Stimulated activated CD4-positive, alpha-beta T cell treated with anti-CD3 and anti-CD28 coated beads, Interleukin-15, amount 100 ng/mL, for 48 hours (primary cell): ENCODE measurements at places on chromosomes 11 and 22.

DNA sequence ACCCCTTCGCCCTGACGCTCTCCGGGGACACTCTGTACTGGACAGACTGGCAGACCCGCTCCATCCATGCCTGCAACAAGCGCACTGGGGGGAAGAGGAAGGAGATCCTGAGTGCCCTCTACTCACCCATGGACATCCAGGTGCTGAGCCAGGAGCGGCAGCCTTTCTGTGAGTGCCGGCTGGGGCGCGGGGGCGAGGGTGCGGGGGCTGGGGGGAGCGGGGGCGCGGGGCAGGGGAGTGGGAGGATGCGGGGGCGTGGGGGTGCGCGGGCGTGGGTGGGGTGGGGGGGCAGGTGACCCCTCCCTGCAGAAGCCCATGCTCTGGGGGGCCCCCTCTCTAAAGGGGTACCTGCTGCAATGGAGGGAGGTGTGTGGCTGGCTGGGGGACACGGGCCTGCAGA, 51.4 kb downstream of the LRP5 start:
- no peak for DNase-seq

DNA sequence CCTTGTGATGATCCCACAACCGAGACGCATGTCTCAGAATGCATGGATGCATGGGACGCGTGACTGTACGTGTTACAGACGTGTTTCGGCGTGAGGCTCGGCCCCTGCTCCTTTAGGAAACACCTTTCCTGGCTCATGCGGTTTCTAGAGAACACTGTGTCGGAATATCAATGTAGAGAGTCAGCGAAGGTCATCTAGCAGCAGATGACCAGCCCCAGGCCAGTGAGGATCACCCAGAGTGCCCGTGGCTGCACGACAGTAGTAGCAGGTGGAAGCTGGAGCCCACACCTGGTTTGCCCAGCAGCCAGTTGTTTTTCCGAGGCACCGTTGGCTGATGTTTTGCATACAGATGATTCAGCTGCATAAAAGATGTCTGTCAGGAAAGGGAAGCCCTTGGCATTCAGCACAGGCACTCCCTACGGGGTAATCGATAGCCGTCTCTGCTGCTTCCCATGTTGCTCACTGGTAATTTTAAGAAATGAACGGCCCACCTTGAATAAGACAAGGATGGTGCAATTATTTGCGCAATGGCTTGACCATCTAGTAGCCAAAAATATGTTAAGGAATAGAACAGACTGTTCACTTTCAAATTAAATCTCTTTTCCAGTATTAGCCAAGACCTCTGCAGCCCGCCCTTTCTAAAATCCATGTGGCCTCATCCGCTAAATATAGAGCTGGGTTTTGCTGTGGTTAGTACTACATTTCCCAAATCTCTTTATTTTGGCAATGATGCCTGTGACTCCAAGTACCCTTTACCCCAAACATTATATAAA, 1.1 kb upstream of the CLTCL1 start:
- DNase-seq: no peak

GRCh38 chr22:42726811-42727210, 6.1 kb upstream of the A4GALT start:
- DNase-seq: no peak

DNA sequence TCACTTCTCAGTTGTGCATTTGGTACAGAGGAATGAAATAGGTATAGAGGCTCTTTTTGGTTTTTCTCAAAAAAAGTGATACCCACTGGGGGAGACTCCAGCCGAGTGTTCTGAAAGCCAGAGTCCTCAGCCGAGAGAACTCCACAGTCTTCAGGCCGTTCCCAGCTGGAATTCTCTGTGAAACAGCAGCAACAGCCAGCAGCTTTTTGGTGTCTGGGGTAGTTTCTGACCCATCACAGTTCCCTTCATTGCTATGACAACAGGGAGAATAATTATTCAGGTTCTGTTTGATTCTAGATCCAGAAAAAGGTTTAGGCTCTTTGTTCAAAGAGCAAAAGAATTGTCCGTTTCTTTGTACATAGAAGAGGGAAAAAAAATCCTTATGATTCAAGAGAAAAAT, 84.6 kb downstream of the C22orf31 start:
- no peak for DNase-seq

GRCh38 chr11:113167599-113167998, 146.8 kb upstream of the TTC12 start:
- DNase-seq: no peak

DNA sequence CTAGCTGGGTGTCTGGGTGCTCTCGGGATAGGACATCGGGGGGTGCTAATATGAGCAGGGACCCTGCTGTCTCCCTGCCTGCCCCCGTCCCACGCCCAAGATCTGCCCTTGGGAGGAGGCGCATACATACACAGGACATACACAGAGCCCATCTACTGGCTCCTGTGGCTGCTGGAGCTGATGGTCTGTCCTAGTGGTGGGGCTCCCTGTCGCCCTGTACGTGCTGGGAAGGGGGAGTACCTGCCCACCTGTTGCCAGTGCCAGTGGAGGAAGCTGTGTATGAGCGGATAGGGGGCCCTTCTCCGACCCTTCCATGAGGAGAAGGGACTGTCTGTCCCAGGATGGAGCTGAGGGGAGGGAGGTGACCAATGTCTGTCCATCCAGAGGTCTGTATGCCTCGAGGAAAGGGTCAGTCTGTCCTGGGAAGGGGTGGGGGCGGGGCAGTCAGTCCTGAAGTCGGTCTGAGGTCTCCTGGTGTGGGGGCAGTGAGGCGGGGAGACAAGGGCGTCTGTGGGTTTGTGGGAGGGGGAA, 952 bp downstream of the TBC1D10A start:
- DNase-seq: no peak

- no peak for DNase-seq
These were observed 76.6 kb downstream of the MYO18B start for GRCh38 chr22:25818541-25818940.

DNA sequence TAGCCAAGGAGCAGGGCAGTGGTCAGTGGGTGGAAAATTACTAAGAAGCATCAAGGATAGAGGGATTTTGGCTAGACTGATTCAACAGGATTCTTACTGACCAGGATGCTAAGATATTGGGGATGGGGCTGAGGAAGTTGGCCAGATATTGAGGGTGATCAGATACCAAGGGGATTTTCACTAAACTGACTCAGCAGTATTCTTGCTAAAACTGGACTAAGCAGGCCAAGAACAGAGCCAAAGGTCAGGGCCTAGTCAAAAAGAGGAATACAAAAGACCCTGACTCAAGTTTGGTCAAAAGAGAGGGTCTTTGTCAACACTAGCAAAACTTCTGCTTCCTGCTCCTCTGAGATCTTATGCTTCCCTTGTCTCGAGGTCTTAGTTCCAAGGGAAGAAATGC, 38.6 kb upstream of the DEUP1 start:
- no peak for DNase-seq

DNA sequence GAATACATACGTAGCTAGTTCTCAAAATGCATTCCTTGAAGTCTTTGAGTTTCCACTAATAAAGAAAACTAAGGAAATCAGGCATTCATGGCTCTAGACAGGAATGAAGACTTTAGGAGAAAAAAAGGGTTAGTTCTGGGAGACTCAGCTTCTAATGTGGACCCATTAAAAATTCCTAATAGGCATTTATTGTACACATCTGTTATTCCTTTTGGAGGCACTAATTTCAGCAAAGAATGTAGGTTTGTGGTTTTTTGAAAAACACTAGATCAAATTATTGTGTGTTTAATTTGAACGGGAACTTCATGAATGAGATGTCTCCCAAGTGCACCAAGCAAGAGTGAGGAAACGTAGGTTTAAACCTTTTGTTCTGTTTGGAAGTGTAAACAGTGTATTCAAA, 42.7 kb downstream of the PARVA start:
- DNase-seq: no peak

GRCh38 chr22:50143096-50143495, 27.4 kb upstream of the PANX2 start:
- no peak for DNase-seq

GRCh38 chr11:79044201-79044600, 396.6 kb downstream of the TENM4 start:
- no peak for DNase-seq

DNA sequence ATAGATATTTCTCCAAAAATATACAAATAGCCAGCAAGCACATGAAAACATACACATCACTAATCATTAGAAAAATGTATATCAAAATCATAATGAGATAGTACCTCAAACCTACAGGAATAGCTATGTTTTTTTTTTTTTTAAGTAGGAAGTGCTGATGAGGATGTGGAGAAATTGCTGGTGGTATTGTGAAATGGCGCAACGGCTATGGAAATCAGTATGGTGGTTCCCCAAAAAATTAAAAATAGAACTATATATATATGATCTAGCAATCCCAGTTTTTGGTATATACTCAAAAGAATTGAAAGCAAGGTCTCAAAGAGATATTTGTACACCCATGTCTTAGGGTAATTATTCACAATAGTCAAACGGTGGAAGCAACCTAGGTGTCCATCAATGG, 46.0 kb upstream of the HIPK3 start:
- no peak for DNase-seq

DNA sequence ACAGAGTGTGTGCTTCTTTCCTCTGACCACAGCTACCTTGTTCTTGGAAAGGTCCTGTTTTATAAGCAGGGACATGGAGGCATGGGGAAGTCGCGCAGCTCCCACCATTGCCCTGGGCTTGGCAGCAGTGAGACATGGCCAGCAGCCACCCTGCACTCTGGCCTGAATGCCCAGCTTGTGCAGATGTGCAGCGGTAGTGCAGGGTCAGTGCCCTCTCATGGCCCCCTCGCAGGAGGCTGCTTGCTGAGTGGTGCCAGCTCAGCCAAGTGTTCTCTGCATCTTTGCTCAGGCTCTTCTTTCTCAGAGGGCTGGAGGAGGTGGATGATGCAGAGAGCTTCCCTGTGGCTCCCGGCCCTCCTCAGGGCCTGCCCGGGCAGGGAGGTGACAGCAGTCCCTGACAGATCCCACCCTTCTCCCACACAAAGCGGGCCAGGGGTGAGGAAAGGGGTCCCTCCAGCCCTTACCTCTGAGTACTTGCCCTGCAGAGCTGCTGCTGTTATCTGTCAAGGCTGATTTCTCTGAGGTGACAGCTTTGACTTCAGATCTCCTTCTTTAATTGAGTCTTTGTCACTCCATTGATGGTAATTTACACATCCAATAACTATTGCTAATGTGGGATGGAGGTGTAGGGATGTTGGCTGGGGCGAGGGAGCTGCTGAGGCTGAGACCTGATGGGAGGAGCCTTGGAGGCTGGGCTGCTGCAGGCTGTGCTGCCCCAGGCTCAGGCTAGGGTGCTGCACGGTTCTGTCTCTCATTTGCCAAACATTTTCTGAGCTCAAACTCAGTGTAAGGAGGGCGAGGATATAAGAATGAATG, 47.4 kb upstream of the B3GAT1 start:
- DNase-seq: no peak

- DNase-seq: no peak
These were observed 23.5 kb downstream of the FZD4 start for GRCh38 chr11:86931548-86932258.

DNA sequence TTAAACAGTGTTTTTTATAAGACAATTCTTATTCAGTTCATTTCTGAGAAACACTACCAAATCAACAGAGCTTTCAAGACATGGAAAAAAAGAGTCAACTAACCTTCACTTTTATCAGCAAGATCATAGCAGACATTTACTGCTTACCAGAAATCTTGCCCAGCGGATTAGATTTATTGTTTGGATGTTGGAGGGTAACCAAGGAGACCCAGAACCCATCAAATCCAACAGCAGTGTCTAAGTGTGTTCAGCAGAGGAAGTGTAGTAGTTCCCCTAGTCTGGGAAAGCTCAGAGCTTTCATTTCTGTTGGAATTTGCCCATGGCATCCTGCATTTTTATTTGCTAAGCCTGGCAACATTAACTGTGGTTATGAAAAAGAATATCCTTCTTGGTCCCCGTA, 2.4 kb upstream of the PGM2L1 start:
- DNase-seq: no peak

GRCh38 chr11:78860720-78861422, 286.2 kb upstream of the NARS2 start:
- DNase-seq: no peak

DNA sequence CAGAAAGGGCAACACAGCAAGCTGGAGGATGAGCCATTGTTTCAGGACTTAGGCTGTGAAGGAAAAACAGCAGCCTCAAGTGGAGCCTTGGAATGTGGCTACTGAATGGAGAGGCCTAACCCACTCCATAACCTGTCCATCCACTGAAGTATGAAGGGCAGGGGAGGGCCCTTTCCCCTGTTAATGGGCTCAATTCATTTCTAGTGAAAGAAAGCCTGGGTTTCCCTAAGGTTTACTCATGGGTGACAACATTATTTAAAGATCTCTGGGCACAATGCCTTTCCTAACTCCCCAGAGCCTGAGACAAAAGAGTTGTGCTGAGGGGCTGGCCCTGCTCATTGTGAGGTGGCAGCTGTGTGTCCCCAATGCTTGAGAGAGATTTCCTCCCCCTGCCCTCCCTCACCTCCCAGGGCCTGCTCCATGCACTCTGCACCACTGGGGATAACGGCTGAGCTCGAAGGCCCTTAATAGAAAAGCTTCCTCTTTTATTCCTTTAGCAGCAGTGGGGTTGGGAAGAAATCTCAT, 83.8 kb downstream of the ME3 start:
- no peak for DNase-seq

DNA sequence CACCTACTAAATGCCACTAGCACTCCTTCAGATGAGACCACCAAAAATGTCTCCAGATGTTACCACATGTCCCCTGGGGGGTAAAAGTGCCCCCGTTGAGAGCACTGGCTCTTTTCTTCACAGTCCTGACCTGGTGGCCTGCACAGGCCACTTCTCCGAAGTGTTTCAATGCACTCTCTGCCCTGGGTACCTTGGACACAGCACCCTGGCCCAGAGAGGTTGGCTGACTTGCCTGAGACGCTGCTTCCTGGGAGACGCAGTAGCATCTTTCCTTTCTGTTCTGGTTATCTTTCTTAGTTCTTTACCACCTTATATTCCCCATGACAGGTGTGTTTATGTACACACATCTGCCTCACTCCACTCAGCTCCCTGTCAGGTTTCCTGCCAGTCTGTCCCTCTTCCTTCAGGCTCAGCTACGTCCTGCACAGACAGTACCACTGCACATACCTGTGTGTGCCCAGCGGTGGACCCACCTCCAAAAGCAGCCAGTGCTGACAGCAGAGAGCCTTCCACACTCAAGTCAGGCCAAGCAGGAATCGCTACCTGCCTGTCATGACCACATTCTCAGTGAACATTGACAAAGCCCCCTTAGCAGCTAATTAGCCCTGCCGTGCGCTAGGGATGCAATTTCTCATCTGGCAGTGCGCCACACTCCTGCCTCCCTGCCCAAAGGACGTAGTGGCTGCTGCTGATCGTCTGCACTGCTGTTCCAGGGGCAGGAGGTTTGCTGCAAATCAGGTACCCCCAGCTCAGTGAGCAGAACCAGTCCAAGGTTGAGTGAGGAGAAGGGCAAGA, 39.0 kb downstream of the FAM83F start:
- DNase-seq: no peak

DNA sequence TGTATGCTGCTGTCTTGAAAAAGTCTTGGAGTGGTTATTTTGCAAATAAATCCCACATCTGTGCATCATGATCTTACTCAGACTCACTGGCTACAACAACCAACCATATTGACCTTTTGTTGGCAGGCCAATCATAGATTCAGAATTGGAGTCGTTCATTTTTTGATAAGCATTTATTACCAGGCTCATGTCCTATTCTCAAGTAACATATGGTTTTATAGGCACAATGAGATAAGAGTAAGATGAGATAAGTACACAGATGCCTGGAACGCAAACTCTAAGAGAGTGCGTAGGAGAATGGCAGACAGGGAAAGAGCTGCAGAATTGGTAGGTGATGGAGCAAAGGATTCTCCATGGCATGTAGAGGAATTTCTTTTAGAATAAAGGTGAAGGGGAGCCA, 71.6 kb upstream of the SLC5A12 start:
- DNase-seq: no peak

- no peak for DNase-seq
These were observed 47.7 kb downstream of the COMMD9 start for GRCh38 chr11:36241497-36241896.

- no peak for DNase-seq
These were observed at the start of gene BMAL1 for GRCh38 chr11:13277768-13278608. TSS of gene BMAL1 (plus strand) at chr11:13277790. CDS start at chr11:13354309, 76,519 bp downstream.
